Stimulated activated naive CD8-positive, alpha-beta T cell treated with anti-CD3 and anti-CD28 coated beads, Interleukin-15, amount 100 ng/mL, for 72 hours (primary cell): ENCODE measurements at places on chromosomes 16 and 17.

GRCh38 chr16:84039696-84040095 is 2.9 kb downstream of the SLC38A8 start:
- DNase-seq = no peak

- DNase-seq = no peak
These were observed 18.0 kb upstream of the JPH3 start for GRCh38 chr16:87584271-87584670.

DNA sequence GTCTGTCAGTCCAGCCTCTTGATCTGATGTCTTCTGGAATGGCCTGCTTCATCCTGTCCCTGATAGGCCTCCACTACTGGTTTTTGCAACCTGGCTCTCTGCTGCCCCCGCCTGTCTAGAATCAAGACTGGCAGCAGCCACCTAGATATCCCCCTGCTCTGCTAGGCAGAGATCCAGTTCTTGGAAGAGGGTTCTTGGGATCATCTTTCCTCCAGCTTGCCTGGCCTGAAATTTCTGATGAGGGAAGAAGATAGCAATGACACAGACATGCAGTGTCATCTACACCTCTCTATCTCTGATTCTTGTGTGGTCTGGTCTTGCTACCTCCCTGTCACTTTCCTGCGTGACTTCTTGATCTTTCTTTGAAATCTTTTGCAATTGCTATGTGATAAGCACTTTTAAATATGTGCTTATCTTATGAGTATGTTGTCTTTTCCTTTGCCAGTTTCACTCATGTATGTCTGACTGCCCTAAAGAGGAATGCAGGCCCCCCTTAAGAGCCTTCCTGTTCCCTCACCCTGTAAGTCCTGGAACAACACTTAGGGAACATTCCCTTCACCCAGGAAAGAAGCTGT is 20.3 kb upstream of the NFATC3 start:
- DNase-seq = peak; percentile 65

- no peak for DNase-seq
These were observed 26.7 kb downstream of the HIC1 start for GRCh38 chr17:2081564-2081963.

- peak; percentile 50 for DNase-seq
These were observed 229.6 kb downstream of the MRTFB start for GRCh38 chr16:14300705-14301168.

DNA sequence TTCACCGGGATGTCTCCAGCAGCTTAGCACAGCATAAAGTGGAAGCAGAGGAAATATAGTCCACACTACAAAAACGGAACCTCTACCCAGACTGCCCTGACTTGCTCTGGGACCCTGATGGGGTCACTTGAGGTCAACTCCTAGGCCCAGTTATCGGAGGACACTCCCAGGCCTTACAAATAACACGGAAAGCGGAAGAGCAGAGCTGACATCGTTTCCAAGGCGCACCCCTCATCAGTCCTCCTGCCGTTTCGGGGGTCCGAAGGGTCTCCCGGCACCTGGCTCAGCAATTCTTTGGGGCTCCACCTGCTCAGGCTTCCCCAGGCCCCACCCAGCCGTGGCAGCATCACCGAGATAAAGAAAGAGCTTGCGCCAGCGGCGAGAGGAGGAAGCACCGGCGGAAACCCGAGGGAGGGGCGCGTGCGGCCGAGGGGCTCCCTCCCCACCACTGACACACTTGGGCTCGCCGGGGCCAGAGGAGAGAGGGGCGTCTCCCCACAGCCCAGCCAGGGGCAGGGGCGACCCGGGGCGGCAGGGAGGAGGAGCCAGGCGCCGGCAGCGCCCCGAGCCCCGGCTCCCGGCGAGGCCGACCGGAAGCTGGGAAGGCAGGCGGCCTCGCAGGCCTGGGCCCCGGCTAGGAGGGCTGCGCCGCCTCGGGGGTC is 727 bp downstream of the CORO7 start:
- DNase-seq = peak; percentile 64

DNA sequence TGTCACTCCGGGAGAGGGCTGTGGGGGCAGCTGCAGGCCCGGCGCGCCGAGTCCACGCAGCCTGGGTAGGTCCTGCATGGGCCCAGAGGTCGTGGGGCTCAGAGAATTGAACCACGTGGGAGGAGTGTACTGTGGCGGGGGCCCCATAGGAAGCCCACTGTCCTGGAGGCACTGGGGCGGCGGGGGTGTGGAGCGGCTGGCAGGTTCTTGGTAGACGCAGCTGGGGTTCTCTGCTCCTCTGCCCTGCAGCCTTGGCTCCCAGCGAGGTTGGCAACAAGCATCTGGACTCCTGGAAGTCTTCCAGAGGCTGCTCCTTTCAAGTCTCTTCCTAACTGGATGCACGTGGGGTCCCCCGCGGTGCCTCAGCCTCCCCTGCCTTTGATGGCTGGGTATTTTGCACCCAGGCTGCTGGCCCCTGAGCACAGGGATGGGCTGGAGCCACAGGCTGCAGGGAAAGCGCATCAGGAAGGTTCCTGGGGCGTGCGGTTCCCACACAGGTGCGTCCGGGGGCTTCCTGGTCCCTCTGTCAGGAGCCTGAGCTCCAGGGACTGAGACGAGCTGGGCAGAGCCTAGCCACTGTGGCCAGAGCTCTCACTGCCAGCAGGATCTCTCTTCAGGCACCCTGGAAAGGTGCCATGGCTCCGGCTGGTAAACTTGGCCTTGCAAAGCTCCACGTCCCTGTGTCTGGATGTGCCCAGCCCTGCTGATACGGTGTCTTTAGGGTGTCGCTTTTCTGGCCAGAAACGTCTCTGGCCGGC is 9.3 kb downstream of the KCTD5 start:
- DNase-seq = no peak

DNA sequence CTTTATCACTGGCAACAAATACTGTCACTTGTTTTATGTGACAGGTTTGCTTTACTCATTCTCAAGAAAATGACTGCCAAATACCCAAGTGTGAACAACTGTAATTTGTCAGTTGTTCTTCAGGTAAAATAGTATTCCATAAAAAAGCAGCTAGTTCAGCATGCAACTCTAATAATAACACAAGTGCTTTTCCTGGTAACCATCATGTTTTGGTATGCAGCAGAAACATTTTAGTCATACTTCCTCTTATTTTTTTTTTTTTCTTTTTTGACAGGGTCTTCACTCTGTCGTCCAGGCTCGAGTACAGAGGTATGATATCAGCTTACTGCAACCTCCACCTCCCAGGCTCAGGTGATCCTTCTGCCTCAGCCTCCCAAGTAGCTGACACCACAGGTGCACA is 4.6 kb downstream of the TERF2 start:
- no peak for DNase-seq

GRCh38 chr17:71232801-71233559 is 887.8 kb upstream of the SOX9 start:
- DNase-seq = no peak

DNA sequence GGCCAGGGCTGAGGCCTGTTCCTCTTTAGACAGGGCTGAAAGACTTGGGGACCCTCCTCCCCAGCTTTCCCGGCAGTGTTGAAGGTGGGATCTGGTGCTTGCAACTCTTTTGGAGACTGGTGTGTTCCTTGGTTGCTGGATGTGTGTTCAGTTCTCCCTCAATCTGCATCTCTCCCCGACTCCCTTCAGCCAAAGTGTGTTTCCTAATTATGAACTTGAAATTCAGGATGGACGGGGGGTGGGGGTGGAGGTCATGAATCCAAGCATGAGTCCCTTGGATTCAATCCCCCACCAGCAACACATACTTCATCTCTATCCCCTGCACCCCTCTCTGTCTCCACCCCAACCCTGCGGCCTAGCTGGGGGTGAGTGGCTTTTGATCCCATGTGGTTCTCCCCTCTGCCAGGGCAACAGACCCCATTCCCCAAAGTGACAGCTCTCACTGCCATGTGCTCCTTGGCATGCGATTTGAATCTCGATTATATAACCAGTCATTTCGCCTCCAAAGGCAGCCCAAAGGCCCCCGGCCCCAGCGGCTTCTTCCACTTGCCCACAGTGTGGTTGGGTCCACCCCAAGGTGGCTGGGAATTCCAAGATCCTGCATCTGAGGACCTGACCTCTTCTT is 1.3 kb downstream of the ARHGAP23 start:
- DNase-seq = no peak

DNA sequence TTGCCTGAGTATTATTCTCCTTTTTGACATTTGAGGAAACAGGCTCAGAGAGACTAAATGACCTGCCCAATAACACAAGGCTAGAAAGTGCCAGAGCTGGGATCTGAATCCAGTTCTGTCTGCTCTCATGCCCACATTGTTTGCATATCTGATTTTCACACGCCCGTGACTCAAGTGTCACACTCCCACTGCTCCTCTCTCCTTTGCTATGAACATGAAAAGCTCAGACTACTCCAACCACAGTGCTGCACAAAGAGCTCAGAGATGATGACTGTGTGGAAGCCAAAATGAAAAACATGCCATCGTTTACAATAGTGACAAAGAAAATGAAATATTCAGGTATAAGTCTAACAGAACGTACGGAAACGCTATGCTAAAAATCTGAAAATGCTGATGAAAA is 107.9 kb downstream of the SMG6 start:
- peak; percentile 26 for DNase-seq

DNA sequence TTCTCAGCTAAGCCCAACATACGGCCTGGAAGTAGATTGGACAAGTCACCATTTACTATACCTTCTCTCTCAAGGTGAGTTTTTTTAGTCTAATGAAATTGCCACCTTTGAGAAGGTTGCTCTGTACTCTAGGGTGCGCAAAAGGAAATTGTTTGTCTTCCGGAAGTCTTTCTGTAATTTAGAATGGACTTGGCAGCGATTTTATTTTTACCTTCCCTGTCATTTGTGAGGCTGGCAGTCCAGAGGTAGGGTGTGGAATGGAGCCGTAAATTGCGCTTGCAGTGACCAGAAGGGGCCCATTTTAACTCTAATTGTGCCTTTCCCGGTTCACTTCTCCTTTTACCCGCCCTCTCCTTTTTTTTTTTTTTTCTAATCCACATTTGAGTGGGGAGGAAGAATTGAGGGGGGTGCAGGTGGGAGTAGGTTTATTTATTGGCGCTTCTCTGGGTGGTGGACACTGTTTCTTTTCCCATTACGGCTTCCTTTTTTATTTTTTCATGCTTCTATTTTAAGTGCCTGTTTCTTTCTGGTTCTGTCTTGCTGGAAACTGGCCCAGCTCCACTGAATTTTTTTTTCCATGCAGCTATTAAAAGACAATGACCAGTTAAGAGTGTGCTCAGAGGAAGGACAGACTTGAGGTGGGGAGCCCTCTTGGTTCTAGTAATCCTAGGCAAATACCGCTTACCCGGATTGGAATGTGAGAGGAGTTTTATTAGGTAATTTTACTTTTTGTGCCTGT is 89.7 kb upstream of the CLEC18A start:
- DNase-seq = no peak

DNA sequence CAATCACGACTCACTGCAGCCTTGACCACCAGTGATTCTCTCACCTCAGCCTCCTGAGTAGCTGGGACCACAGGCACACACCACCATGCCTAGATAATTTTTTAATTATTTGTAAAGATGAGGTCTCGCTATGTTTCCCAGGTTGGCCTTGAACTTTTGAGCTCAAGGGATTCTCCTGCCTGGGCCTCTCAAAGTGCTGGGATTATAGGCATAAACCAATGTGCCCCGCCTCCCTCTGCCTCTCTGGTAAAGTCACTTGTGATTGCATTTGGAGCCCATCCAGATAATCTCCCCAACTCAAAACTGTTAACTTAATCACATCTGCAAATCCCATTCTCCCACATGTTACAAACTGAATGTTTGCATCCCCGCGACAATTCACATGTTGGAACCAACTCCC is 11.8 kb upstream of the PECAM1 start:
- DNase-seq = no peak

GRCh38 chr17:15945527-15946191 is 729 bp downstream of the ADORA2B start:
- DNase-seq = no peak

DNA sequence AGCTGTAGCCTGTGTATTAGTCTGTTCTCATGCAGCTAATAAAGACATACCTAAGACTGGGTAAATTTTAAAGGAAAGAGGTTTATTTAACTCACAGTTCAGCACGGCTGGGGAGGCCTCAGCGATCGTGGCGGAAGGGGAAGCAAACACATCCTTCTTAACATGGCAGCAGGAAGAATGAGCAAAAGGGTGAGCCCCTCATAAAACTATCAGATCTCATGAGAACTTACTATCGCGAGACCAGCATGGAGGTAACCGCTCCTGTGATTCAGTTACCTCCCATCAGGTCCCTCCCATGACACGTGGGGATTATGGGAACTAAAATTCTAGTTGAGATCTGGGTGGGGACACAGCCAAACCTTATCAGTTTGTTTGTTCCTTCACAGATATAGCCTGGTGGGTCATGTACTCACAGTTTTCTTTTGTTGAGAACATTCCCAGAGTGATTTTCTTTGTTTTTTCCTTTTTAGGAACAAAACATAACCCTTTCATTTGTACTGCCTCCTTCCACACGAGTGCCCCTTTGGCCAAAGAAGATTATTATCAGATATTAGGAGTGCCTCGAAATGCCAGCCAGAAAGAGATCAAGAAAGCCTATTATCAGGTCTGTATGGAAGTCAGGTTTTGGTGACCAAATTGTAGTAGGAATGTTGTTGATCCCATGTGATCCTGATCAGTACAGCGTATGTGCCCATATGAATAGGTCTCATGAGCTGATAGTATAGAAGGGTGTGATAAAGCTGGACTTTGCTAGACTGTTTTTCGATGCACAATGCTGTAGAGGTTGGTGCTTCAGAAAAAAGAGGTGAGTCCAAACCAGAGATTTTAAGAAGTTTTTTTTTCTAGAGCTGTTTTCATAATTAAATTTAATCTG is 8.5 kb downstream of the DNAJA3 start:
- no peak for DNase-seq

DNA sequence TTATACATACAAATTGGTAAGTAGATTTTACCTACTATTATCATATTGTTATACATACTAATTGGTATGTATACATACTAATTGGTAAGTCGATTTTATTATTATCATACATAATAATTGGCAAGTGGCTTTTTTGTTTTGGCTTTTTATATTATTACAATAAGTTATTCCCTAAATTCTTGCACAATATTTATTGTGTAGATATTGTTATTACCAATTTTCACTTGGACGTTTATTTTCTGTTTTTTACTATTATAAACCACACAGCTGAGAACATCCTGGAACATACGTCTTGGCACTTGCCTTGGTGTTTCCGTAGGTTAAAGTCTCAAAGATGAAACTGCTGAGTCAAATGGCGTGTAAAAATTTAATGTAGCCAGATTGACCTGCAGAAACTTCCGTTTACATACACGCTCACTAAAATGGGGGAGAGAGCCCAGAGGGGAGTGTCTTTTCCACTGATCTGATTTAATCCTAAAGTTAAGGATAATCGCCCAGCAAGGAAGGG is 18.9 kb downstream of the GNGT2 start:
- no peak for DNase-seq

DNA sequence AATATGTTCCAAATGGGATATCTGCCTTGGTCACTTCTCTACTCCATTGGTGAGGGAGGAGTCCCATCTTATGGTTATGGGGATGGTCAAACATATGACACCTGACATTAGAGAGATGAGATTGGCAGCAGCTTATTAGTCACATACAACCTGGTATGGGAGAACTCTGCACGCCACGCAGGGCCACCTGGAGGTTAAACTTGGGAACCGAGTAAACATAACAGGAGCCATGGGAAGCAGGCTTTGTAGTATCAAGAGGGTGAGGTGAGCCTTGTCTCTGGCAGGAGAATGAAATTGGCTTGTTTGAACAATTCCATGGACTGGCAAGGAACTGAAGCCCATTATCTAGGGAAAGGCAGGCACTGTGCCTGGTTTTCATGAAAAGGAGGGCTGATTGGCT is 238.7 kb upstream of the ELAC2 start:
- DNase-seq = no peak

- no peak for DNase-seq
These were observed 194.0 kb downstream of the SALL1 start for GRCh38 chr16:50957056-50957455.
